ENCODE measurements at places on chromosomes 5 and 9.

GRCh38 chr5:151264113-151264512 is 11.1 kb downstream of the GM2A start:
- peak; percentile 28 for DNase-seq

GRCh38 chr9:111036429-111036789 is 1.9 kb downstream of the LPAR1 start:
- peak; percentile 41 for DNase-seq

- DNase-seq: no peak
These were observed 39.5 kb downstream of the SMC5 start for GRCh38 chr9:70298245-70298771.

GRCh38 chr5:98770209-98770910 is 3.1 kb upstream of the RGMB start:
- peak; percentile 25 for DNase-seq

GRCh38 chr5:72842816-72843215 is 26.4 kb downstream of the TNPO1 start:
- DNase-seq: peak; percentile 78

DNA sequence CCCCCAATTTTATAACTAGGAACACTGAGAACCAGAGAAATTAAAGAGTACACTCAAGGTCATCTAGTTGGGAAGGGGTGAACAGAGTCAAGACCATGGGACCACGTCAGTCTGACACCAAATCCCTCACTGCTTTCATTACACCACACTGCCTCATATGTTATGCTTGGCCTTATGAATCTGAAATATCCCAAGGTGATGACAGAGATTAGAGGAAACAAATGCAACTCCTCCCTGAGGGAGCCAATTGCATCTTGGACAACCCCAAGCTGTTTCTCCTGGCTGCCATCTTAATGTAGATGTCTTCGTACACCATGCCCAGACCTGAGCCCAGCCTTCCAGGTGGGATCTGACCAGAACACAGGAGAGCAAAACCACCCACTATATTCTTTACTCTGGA is 60.6 kb upstream of the ABCA1 start:
- DNase-seq: no peak

GRCh38 chr5:72786676-72787075 is 29.8 kb upstream of the TNPO1 start:
- no peak for DNase-seq

DNA sequence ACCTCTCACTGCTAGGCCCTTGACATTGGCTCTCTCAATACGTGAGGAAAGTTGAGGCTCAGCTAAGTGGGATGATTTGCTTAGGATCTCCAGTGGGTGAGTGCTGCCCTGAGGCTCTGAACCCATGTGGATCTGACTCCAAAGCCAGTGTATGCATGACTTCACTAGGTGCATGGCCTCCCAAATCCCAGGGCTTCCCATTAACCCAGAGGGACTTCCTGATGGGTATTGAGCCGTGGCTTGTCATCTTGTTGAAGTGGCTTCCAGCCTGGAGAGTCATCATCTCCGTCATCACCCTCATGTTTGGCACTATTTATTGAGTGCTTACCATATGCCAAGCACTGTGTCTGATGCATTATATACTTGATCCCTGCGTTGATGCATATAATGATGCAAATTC is 37.3 kb upstream of the TEX48 start:
- DNase-seq: no peak

DNA sequence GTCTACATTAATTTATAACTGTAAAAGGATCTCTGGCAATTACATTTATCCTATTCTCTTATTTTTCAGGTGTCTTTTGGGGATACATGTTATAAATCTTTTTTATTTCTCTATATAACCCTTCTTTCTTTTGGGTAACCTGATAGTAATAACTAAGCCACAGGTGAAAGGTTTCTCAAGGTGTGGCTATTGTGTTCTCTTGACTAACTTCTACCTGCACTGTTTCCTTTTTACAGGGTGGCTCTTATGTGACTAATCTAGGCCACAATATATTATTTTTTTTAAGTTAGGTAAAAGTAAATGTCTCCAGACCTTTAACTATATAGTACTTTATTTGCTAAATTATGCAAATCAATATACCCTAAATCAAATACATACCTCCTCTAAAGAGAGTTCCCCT is 193.2 kb downstream of the EFNA5 start:
- no peak for DNase-seq

GRCh38 chr5:132483661-132484390 is 6.7 kb downstream of the IRF1 start:
- DNase-seq: no peak

- no peak for DNase-seq
These were observed 868.7 kb upstream of the CDH9 start for GRCh38 chr5:27906931-27907601.

DNA sequence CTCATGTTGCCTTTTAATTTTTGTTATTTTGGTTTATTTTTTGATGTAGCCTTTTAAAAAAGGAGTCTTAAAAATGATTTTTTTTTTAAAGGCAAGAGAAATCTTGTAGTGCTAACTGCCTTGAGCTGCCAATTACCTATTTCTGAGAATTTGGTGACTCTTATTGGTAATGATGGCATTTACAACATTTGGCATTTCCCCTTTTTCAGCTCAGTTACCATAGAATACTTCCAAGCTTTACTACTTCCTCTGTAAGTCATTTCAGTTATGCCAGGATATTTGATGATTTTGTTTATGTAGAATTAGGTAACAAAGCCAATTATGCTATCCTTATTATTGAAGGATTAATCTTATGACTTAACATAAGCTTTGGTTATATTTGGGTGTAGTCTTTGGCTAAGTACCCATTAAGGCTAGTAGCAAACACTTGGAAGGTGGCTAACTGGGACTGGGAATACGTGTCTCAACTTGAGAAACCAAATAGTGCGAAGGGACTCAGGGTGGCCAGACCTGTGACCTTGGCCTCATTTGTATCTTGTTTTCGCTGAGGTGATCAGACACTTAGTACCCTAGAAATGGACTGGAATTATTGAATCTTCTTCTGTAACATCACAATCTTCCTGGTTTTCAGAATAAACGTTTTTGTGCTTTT is 27.7 kb downstream of the CDC37L1 start:
- DNase-seq: no peak

GRCh38 chr5:72161951-72162350 is 54.7 kb downstream of the MAP1B start:
- no peak for DNase-seq

DNA sequence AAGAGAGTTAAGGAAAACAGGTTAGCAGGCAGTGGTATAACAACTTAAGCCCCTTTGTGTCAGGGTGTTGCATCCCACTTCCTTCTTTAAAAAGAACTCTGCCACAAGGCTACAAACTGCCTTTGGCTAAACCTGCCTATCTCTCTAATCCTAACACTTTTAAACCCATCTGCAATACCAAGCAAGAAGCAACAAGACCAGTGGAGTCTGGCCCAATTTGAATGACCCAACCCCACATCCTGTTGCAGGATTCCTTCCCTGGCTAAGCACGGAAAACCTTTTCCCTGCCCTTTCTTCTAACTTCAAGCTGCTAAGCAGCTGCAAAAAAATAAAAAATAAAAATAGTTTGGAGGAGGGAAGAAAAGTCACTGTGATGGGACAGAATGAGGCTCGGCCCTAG is 27.1 kb downstream of the ABCA1 start:
- no peak for DNase-seq

GRCh38 chr5:149426931-149427330 is 47.8 kb upstream of the IL17B start:
- DNase-seq: peak; percentile 59

DNA sequence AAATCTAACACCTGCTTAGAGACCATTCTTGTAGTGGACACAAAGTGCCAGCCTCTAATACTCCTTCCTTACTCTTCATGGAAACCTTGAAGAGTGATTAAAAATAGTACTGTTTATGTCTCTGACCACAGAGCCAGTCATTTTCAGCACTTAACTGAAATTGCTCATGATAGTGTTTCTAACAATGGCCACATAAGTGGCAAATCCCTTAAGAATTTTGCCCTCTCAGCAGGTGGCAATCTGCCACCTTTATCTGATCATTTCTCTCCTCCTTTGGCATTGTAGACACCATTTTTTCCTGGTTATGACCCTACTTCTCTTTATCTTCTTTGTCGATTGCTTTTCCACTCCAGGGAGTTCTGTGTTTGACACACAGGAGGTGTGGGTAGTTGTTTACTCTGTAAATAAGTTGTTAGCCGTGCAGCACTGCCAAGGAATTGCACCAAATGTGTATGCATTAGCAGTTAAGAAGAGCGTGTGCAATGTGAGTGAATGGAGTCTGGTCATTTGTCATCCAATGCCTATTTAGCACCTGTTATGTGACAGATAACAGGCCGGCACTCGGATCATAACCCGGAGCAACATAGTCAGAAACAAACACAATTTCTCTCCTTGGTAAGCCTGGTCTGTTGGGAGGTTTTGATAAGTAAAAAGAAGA is 36.8 kb upstream of the STARD4 start:
- DNase-seq: no peak

DNA sequence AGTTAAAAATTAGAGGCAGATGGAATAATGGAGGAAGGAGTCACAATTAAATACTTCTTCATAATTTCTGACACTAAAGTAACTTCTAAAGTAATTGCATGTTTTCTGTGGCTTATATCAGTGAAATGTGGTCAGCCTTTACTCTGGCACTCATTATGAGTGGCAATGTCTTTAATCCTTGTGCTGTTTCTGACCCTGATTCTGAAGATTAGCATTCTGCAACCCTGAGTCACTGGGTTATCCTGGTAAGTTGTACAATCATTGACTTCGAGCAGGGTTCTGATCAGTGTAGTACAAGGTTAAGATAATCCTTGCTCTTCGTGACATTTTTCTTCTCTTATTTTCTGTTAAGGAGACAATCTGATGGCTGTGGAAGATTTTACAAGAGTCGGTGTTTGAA is 379.4 kb upstream of the RORB start:
- DNase-seq: no peak

DNA sequence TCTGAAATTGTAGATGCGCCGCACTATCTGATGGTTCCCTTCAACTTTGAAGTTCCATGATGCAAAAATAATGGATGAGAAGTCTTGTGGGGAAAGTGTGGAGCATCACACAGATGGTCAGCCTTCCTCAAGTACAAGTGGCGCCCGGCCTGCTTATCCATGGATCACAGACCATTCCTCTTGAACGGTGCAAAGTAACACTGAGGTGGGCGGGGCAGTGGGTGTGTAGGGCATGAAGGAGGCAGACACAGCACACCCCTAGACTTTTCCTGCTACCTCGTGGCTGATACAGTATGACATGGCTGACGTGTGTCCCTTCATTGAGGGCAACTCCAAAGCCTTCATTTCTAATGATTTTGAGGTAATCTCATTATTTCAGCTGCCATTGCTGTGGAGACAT is 2.5 kb upstream of the GNG10 start:
- DNase-seq: no peak

- no peak for DNase-seq
These were observed 148.2 kb downstream of the C9orf50 start for GRCh38 chr9:129472651-129473102.

GRCh38 chr9:3118081-3118480 is 274.2 kb upstream of the PUM3 start:
- DNase-seq: no peak

- DNase-seq: no peak
These were observed 61.5 kb upstream of the RARS1 start for GRCh38 chr5:168424594-168425323.

DNA sequence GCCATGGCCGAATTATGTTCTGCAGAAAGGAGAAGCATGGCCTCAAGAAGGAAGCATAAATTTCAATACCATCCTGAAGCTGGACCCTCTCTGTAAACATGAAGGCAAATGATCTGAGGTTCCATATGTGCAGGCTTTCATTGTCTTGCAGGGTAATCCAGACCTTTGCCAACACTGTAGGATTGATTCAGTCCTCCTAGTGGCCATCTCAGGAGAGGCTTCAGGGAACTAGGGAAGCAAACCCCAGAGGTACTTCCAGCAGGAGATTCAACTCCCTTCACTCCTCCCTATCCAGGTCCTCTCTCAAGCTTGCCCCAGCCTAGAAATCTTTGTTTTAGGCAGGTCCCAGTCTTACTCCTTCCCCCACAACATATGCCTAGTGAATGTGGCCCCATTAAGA is 99.3 kb upstream of the HCN1 start:
- no peak for DNase-seq

GRCh38 chr5:150181766-150182545 is 7.9 kb upstream of the SLC6A7 start:
- DNase-seq: no peak

DNA sequence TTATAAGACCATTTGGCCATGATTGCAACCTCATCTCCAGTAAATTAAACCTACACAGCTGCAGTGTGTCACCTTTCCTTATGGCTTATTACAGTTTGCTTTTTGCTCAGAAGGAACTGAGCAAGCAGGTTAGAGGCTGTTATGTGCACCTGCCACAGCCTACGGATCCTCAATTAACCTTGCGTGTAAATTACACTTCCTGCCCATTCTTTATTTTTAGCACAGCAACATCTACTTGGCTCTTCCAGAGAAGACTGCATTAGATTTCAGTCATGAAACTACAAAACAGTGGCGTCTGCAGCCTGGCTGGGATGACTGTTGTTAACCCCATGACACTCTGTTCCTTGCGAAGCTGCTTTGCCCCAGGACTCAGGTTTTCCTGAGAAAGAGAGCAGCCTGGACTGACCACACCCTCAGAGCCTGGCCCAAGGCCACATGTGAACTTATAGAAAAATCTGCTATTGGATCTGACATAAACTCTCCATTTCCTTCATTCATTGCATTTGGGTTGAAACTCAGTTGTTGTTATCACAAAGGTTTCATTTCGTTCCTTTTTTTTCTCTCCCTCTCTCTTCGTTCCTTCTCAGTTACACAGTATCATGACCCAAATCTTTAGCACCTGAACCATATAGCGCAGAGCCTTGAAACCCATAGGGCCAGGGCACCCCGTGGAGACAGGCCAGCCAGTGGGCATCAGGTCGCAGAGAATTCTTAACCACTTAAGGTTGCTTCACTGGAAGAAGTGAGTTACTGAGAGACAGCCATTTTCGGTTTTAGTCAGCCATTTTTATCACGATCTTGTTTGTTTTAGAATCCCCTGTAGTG is 138.6 kb downstream of the PALM2AKAP2 start:
- DNase-seq: no peak

- no peak for DNase-seq
These were observed 160.0 kb downstream of the PAPPA start for GRCh38 chr9:116313638-116314037.

GRCh38 chr5:134005417-134006061 is 764 bp upstream of the VDAC1 start:
- no peak for DNase-seq

GRCh38 chr5:78496373-78496772 is 136.0 kb downstream of the SCAMP1 start:
- peak; percentile 80 for DNase-seq

DNA sequence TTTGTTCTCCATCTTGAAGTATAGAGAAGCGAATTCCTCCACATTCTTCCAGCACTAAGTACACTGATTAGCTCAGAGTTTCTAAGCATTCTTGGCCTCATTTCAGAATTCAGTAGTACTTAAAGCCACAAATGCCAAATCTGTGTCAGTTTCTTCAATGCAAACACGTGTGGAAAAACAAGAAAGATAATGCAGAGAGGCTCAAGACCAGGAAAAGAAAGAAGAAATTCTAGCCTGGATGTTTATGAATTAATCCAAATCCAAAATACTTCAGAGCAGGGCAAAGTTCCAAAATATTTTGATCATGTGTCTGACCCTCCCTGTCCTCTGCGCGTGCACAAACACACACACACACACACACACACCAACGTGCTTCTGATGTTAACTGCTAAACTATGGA is 457.6 kb downstream of the SLCO4C1 start:
- DNase-seq: no peak

GRCh38 chr9:121782514-121783110 is 131.2 kb downstream of the DAB2IP start:
- no peak for DNase-seq

- DNase-seq: no peak
These were observed 3.9 kb downstream of the ALAD start for GRCh38 chr9:113397203-113397631.

GRCh38 chr5:150164211-150164980 is 2.2 kb upstream of the CDX1 start:
- no peak for DNase-seq

Data from PC-9 (cell line).